Spinal cord (tissue), 10 donors: ENCODE measurements at places on chromosomes 1 and 21. TPM values are rescaled to one million over a fixed set of nuclear protein-coding genes. Genes with fewer than 3 reads are reported as not detected.
A peak's percentile ranks its signal among the peaks of the same experiment; 100 is the strongest.

Gene SPATA45
- total RNA-seq, result 1.3 TPM

Gene BCL2L15
- total RNA-seq, result 0.72 TPM

Gene MKNK1
- total RNA-seq, result 29.5 TPM

Gene COX20
- total RNA-seq, result 45.5 TPM

Gene CHI3L1
- 14.2 TPM for total RNA-seq

DNA sequence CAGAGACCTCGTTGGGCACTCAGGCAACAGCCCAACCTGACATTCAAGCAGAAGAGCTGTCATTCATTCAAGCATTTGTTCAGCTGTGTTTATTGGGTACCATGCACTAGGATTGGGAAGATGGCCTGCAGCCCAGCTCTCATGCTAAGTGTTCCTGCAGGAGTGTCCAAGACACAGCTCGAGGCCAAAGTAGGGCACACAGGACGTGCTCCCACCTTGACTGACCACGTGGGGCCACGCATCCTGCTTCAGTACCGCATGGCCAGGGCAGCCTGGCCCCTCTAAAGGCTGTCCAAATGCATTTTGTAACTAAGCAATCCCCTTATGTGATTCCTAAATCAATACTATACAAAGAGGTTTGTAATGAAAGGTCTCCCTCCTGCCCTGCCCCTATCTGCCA lies 9.7 kb downstream of the PYCR2 start:
- H3K27me3 ChIP-seq, result no peaks in the 10 kb centered on the region
- no peak for DNase-seq
- H3K27ac ChIP-seq, result no peak overlapping the region
- H3K36me3 ChIP-seq, result peaks cover 29% of the 10 kb centered on the region
- H3K4me1 ChIP-seq, result peaks cover 26% of the 10 kb centered on the region
- H3K4me3 ChIP-seq, result no peak overlapping the region

DNA sequence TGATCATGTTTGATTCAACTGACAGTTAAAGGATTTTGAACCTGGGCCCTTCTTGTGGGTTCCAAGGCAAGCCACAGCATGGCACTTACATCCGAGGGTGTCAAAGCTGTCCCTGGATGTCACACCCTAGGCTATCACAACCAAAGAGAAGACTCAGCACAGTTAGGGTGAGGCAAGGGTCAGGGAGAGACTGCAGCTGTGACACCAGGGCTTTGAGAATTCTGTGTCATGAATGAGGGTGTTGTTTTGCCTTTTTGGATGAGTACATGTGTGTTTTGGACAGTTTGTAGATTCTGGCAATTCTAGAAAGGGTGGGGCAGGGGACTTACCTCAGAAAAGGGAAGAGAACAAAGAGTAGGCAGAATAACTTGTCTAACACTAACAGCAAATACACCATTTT lies 37.8 kb upstream of the ZNF326 start:
- H3K36me3 ChIP-seq, result no peaks in the 10 kb centered on the region
- no peak overlapping the region for H3K27ac ChIP-seq
- DNase-seq, result no peak
- no peaks in the 10 kb centered on the region for H3K4me1 ChIP-seq
- H3K4me3 ChIP-seq, result no peak overlapping the region

- H3K27ac ChIP-seq, result peak overlapping the region; percentile 74
- H3K27me3 ChIP-seq, result peaks cover 4% of the 10 kb centered on the region
- DNase-seq, result no peak
Measured at GRCh38 chr1:177165069-177165439, 542 bp upstream of the ASTN1 start.

GRCh38 chr1:154943649-154944400 lies 7.3 kb upstream of the PMVK start:
- H3K4me3 ChIP-seq, result no peak overlapping the region
- H3K27me3 ChIP-seq, result no peaks in the 10 kb centered on the region
- H3K36me3 ChIP-seq, result peaks cover 32% of the 10 kb centered on the region
- H3K4me1 ChIP-seq, result peaks cover 48% of the 10 kb centered on the region

- H3K27ac ChIP-seq, result no peak overlapping the region
- H3K4me1 ChIP-seq, result no peaks in the 10 kb centered on the region
- no peak overlapping the region for H3K4me3 ChIP-seq
Measured at GRCh38 chr1:185412385-185413087, 95.5 kb upstream of the IVNS1ABP start.

- peaks cover 26% of the 10 kb centered on the region for H3K4me1 ChIP-seq
- H3K36me3 ChIP-seq, result peaks cover 3% of the 10 kb centered on the region
- no peaks in the 10 kb centered on the region for H3K27me3 ChIP-seq
Measured at GRCh38 chr1:53604291-53604919, 134.6 kb downstream of the GLIS1 start.

DNA sequence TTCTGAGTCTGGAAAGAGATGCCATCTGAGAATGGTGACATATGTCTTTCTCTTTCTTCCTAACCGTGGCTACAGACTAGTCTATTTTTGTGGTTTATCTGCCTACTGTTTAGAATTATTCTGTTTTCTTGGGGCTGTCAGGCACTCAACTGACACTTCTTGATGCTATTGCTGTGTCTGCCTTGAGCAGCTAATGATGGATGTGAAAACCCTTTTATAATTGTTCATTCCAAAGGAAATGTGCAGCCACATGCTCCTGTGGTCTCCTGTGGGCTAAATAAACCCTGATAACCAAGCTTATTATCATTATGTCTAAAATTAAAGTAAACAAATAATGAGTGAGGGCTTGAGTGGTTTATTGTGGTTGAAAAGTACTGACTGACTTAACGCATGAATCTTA lies 52.7 kb upstream of the CXADR start:
- no peak for DNase-seq
- H3K36me3 ChIP-seq, result no peaks in the 10 kb centered on the region
- H3K4me1 ChIP-seq, result no peaks in the 10 kb centered on the region

DNA sequence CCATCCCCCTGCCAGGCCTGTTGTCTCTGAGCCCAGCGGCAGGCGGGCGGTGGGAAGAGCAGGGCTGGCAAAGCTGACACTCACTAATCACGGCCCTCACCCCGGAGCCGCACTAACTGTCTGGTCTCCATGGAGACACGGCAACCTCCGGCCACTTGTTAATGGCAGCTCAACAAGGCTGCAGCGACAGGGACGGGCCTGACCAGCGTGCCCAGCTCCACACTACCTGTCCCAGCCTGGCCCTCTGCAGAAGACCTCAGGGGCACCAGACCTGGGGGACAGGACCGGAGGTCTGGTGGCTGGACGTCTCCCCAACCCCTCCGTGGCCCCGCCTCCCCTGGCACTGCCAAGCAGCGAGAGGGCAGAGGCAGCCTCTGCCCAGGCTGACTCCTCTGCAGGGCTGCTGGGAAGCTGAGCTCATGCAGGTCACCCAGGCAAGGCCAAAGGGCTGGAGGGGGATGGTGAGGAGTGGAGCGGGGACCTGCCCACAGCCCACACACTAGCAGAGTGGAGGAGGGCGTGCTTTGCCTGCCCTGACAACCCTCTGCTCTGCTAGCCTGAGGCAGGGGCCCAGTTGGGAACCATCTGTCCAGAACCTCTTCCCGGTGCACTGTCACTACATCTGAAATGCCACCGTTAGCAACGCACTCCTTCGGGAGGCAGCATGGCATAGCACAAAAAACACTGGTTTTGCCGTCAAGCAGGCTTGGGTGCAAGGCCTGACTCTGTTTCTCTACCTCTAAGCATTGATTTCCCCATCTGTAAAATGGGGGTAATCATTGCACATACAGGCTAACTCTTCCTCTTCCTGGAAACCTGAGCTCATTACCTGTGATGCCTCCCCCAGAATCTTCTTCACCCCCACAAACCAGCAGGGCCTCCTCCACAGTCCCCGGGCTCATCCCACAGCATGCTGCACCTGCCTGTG lies 29.6 kb upstream of the WASF2 start:
- DNase-seq, result peak; percentile 90
- no peaks in the 10 kb centered on the region for H3K36me3 ChIP-seq
- H3K4me3 ChIP-seq, result no peak overlapping the region
- H3K27ac ChIP-seq, result peak overlapping the region; percentile 88
- H3K4me1 ChIP-seq, result peaks cover 74% of the 10 kb centered on the region

DNA sequence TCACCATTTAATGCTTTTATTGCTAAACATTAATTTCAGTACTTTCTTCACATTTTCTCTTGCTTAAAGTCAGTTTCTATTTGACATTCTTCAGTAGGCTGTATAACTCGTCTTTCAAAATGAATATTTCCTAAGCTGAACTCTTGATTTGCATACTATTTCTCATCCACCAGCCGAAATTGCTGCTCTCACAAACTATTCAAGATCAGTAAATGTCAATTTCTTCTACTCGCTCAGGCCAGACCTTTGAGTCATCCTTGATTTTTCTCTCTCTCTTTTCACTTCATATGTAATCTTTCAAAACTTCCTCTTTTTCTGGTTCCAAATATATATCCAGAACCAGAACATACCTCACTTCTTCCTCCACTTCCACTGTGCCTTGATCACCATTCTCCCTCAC lies 990.0 kb downstream of the KCNT2 start:
- no peaks in the 10 kb centered on the region for H3K4me1 ChIP-seq
- no peak overlapping the region for H3K27ac ChIP-seq
- no peak overlapping the region for H3K4me3 ChIP-seq
- no peak for DNase-seq
- H3K27me3 ChIP-seq, result no peaks in the 10 kb centered on the region
- H3K36me3 ChIP-seq, result no peaks in the 10 kb centered on the region

GRCh38 chr1:188762166-188762743 lies 1715.4 kb downstream of the BRINP3 start:
- H3K4me1 ChIP-seq, result no peaks in the 10 kb centered on the region
- H3K36me3 ChIP-seq, result no peaks in the 10 kb centered on the region
- no peak overlapping the region for H3K4me3 ChIP-seq
- no peak overlapping the region for H3K27ac ChIP-seq
- H3K27me3 ChIP-seq, result no peaks in the 10 kb centered on the region

DNA sequence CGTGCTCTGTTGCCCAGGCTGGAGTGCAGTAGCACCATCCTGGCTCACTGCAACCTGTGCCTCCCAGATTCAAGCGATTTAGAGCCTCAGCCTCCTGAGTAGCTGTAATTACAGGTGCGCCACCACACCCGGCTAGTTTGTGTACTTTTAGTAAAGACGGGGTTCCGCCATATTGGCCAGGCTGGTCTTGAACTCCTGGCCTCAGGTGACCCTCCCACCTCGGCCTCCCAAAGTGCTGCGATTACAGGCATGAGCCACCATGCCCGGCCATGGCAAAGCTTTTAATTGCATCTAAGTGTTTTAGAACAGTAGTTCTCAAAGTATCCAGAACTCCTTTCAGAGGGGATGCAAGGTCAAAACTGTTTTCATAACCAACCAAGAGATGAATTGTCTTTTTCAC lies 25.1 kb upstream of the IFNGR2 start:
- no peak overlapping the region for H3K27ac ChIP-seq
- H3K4me1 ChIP-seq, result peaks cover 17% of the 10 kb centered on the region
- no peaks in the 10 kb centered on the region for H3K36me3 ChIP-seq
- no peak for DNase-seq
- no peaks in the 10 kb centered on the region for H3K27me3 ChIP-seq

DNA sequence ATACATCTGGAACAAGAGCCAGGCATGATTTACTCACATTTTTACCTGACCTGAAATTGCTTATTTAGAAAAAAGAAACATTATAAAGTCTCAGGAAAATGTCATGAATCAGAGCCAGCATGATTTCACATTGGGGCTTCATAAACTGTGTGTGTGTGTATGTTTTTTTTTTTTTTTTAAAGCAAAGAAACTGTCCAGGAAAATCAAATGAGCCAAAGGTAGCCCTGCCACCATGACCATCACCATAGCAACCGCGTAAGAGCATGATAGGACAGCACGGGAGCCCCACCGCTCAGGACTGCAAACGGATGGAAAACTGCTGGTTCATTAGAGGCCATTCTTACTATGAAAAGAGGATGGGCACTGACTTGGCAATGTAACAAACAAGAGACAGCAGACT lies 139.2 kb downstream of the NTMT2 start:
- DNase-seq, result peak; percentile 52
- peak overlapping the region; percentile 11 for H3K27ac ChIP-seq
- H3K36me3 ChIP-seq, result no peaks in the 10 kb centered on the region
- H3K4me3 ChIP-seq, result no peak overlapping the region

DNA sequence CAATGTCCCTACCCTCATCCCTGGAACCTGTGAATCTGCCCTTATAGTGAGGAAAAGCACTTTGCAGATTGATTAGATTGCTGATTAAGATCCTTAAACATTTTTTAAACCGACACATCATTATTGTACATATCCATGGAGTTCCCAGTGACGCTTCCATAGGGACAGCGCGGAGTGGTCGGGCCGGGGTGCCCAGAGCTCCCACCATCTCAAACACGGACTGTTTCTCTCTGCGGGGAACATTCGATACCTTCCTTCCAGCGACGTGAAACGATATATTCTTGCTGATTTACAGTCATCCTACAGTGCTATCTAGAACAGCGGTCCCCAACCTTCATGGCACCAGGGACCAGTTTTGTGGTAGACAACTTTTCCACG lies 4.0 kb downstream of the KRTAP10-12 start:
- no peak overlapping the region for H3K27ac ChIP-seq
- no peaks in the 10 kb centered on the region for H3K36me3 ChIP-seq
- no peak overlapping the region for H3K4me3 ChIP-seq
- DNase-seq, result no peak

- no peak for DNase-seq
- peaks cover 6% of the 10 kb centered on the region for H3K36me3 ChIP-seq
- H3K4me1 ChIP-seq, result no peaks in the 10 kb centered on the region
- no peak overlapping the region for H3K27ac ChIP-seq
- H3K27me3 ChIP-seq, result no peaks in the 10 kb centered on the region
Measured at GRCh38 chr1:148435406-148435805, 47.7 kb downstream of the PPIAL4G start.

DNA sequence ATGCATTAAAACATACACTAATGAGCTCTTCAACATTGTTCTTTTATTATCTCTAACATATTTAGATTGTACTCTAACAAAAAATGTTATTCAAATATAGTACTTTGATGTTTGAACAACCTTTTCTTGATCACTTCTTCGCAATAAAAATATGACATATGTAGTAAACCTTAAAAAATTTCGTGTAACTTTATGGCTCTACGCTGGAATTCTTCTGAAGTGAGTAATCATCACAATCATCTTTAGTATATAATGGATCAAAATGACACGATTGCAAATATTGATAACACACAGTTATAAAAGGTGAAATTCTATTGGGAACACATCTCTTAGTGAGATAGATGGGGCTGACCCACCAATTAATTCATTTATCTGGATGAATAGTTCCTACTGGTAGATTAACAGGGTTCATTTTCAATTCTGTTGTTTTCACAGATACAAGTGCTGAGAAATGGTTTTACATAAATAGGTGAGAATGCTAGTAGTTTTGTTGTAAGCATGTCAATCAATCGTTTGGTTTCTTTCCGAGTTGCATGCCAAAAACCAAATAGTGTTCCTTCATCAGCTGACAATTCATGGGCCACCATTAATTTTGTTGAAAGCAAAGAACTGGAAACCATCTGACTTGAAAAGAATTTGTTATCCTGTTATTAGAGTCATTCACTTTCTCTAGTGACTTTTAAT lies 1.5 kb upstream of the ZMPSTE24 start:
- H3K36me3 ChIP-seq, result peaks cover 12% of the 10 kb centered on the region
- H3K4me1 ChIP-seq, result peaks cover 16% of the 10 kb centered on the region

DNA sequence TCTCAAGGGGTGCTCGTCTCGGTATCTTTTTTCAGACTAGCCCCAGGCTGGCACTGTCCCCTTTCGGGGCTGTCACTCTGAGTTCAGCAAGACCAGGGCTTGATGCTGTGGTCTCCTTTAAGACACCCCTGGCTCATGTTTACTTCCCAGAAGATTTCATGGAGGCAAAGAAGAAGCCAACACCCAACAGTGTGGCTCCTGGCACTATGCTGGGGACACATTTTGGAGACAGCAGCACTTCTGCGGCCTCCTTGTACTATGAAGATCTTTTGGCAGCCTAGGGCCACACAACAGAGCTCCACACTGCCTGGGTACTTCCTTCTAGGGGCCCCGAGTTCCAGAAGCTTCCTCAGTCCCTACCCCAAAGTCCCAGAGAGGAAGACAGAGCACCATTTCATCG lies 24.6 kb downstream of the ECE1 start:
- peaks cover 20% of the 10 kb centered on the region for H3K36me3 ChIP-seq
- no peak overlapping the region for H3K27ac ChIP-seq
- H3K4me3 ChIP-seq, result no peak overlapping the region
- DNase-seq, result no peak
